ENCODE measurements at places on chromosomes 1 and 21.

DNA sequence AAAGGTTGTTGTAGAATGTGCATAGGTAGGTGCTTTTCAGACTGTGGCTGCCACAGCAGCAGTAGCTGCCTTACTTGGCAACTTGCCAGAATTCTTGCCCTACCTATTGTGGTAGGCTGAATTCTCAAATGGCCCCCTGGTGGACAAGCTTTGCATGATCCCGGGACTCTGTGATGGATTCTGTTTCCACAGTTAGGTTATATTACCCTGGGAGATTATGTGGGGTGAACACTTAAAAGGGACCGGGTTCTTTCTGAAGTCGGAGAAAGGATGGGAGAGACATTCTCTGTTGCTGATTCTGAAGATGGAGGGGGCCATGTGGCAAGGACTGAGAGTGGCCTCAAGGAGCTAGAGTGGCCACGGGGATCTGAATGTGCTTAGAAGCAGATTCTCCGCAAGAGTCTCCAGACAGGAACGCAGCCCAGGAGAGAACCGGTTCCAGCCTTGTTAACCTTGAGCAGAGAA is 32.1 kb upstream of the KCNE1 start:
- no peak for DNase-seq

GRCh38 chr1:176989023-176989422 is 175.5 kb downstream of the ASTN1 start:
- no peak for DNase-seq

- DNase-seq, result no peak
These were observed 327 bp downstream of the LRRC40 start for GRCh38 chr1:70205071-70205433.

DNA sequence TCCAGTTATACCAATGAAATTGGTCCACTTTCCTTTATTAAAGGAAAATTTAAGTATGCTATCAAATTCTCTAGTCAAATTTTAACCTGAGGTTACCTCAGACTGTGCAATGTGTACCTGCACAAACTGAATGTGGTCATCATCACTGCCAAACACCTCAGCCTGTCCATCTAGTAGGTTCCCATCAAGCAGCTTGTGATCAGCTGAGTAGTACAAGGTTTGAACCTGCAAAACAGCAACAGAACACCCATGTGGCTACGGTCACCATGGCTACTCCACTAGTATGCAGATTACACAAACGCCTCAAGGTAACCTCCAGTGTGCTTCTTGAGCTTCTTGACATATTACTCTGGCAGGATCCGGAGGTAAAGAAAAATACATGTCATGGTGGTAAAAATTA is 11.6 kb downstream of the IVNS1ABP start:
- no peak for DNase-seq
